Fibroblast of skin of abdomen (primary cell): ENCODE measurements at places on chromosomes 4 and X.

GRCh38 chrX:63394872-63395271 lies 43.7 kb upstream of the SPIN4 start:
- no peak for DNase-seq

DNA sequence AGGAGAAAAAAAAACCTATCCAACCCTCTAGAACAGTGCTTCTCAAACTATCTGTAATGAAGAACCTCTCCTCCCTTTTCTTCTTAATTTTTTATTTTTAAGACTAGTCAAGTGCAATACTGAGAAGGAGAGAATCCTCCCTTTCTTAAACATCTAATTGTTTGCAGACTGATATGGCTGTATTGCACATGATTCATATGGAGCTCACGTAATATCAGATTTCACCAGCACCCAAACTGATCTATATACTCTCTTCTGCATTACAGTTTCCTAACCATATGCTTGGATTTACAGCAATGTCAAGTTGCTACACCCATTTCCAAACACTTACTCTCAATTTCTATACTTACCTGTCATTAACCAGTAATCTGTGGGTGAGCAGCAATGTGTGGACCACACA lies 9.5 kb downstream of the PRMT9 start:
- peak; percentile 40 for DNase-seq

GRCh38 chr4:141576585-141577110 lies 59.7 kb upstream of the IL15 start:
- no peak for DNase-seq

- DNase-seq: no peak
These were observed 19.5 kb upstream of the PDGFRA start for GRCh38 chr4:54209617-54210016.

DNA sequence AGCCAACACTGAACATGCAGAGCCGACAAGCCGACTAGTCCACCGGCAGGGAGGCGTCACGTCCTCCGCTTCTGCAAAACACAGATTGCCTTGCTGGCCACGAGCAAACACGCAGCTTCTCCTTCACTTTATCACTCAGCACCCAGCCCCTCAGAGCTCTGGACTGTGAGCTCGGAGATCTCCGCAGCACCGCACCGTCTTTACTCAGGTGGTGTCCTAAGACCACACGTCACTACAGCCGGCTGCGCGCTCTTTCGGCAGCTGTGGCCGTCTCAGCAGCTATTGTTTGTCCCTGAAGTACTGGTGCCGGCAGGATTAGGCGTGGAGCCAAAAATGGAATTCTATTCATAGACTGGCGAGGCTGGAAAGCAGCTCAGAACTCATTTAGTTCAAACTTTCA lies 72.0 kb downstream of the FAT1 start:
- no peak for DNase-seq

- DNase-seq: peak; percentile 22
These were observed 6.6 kb upstream of the HPGDS start for GRCh38 chr4:94349193-94349592.

DNA sequence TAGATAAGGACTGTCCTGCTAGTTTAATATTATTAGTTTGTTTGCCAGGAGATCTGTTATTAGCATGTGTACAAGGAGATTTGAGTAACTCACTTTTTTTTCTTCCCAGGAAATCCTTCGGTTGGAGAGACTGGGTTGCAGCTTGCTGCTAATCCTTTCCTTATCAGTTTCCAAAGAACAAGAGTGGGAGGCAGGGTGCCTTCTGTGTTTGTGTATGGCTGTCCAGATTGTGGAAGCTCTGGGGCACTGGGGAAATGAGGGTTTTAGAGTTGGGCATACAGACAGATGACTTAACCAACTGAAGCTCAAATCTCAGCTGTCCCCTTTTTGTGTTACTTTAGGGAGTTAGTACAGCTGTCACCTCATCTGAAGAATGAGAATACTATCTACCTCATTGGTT lies 12.6 kb upstream of the SUPT20HL1 start:
- DNase-seq: no peak

DNA sequence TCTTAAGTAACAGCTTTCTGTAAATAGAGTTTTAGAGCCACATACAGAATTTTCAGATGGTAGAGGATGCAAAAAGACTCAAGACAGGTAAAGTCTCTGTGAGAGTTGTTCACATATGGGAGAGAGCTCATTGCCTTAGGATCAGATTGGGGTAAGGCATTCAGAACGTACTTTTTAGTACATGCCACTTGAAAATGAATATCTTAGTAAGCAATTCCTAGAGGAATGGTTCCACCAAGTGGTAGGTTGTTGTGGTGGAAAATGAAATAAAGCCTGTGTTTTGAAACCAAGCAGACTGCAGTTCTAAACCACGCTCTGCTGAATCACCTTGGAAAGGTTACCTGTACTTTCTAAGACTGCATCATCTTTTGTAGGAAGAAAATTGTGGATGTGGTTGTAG lies 547.0 kb upstream of the LCORL start:
- DNase-seq: no peak

- DNase-seq: no peak
These were observed 35.3 kb downstream of the SHROOM2 start for GRCh38 chrX:9821572-9821971.

DNA sequence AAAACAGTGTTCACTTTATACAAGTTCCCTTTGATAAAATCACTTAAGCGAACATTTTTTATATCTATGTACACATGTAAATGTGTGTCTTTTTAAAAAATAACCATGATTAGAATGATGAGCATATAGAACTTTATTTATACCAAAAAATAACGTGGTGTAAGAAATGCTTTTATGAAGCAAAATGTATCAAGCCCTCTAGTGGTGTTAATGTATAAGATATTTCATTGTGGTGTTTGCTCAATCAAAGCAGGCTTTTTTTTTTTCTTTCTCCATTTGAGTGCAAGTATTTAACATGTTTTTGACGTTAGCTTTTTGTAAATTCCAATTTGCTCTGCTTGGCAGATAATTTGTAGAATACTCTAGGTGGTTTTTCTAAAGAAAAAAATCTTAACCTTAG lies 2092.4 kb upstream of the TENM3 start:
- no peak for DNase-seq

DNA sequence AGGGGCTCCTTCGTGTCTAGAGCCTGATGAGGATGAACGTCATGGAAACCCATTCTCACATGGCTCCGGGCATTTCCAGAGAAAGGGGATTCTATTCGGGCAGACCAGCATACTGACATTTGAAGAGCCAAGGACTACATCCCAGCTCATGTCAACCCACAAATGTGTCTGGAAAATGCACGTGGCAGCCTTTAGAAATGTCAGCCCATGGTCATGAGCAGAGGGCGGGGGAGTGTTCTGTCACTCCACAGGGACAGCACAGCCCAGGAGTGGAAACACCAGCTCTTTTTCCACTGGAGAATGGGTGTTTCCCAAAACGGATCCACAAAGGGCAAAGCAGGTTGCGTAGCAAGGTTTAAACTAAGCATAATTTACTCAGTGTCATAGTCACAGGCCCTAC lies 207.0 kb downstream of the BCOR start:
- no peak for DNase-seq

DNA sequence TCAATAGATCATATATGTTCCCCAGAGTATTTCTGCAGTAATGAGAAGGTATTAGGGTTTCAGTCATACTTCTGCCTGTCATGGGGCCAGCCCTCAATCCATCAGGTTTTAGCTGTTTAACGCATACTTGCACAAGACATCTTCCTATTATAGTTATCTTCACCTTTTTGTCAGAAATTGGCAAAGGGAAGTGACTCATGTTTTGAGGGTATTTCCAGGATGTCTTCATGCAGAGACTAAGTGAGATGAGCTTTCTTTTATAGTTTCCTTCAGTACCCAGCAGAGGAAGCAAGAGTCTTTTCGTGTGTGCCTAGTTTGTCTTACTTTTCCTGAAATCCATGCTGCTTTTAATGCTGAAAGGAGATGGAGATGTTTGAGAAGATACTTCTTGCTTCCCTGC lies 9.5 kb downstream of the CSTF2 start:
- peak; percentile 8 for DNase-seq
